Stimulated activated CD8-positive, alpha-beta memory T cell treated with anti-CD3 and anti-CD28 coated beads, Interleukin-15, amount 100 ng/mL, for 48 hours (primary cell): ENCODE measurements at places on chromosomes 3 and 15.

DNA sequence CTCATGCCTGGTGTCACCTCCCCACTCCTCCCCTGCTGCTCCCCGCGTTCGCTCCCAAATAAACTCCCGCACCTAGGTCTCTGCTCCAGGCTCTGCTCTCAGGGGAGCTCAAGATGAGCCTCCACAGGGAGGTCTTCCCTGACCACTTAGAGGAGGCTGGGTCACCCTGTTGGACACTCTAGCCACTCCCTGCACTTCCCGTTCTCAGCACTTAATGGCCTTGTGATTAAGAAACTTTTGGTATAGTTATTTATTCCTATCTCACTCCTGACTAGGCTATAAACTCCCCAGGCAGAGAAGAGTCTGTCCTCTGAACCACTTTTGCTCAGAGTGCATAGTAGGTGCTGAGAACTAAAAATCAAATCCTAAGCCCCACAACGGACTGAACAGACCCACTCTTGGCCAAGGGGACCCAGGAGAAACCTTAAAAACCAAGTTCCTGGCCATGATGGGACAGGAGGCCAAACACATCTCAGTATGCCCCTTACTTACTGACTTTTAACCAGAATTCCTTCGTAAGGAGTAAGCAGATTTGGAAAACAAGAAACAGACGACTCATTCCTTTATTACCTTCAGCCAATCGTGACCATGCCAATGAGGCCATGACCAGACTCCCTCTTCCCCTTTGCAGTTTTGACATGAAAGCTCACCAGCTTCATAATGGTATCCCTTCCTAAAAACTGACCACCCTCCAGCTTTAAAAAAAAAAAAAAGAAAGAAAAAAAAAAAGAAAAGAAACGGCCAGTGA lies 69.0 kb upstream of the HRH1 start:
- no peak for DNase-seq

- no peak for DNase-seq
Measured at GRCh38 chr3:39094851-39095677, 12.4 kb downstream of the GORASP1 start.

GRCh38 chr3:190096345-190096744 lies 24.4 kb downstream of the P3H2 start:
- no peak for DNase-seq

DNA sequence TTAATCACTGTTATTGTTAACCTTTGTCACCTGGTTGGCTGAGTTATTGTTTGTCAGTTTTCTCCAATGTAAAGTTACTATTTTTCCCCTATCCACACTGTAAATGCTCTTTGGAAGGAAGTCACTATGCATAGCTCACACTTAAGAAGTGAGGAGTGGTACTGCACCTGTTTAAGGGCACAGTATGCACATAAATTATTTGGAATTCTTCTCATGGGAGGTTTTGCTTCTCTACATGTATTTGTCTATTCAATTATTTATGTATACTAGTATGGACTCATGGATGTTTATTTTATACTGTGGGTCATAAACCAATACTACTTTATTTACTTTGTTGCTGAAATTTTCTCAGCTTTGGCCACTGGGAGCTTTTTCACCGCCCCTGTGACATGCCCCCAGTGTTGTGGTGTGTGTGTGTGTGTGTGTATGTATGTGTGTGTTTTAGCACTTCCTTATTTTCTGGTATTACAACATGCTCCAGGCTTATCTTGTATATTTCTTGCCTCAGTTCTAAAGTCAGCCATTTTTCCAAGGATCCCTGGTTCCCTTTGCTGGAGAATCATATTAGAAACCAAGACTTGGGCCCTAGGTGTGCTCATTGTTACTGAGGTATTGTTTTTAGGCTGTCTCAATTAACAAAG lies 290.5 kb downstream of the KBTBD8 start:
- DNase-seq = no peak

- DNase-seq = no peak
Measured at GRCh38 chr3:146218880-146219866, 31.7 kb downstream of the PLSCR4 start.
